ENCODE measurements at places on chromosomes 4 and X. TPM values are rescaled to one million over a fixed set of nuclear protein-coding genes. Genes with fewer than 3 reads are reported as not detected.

DNA sequence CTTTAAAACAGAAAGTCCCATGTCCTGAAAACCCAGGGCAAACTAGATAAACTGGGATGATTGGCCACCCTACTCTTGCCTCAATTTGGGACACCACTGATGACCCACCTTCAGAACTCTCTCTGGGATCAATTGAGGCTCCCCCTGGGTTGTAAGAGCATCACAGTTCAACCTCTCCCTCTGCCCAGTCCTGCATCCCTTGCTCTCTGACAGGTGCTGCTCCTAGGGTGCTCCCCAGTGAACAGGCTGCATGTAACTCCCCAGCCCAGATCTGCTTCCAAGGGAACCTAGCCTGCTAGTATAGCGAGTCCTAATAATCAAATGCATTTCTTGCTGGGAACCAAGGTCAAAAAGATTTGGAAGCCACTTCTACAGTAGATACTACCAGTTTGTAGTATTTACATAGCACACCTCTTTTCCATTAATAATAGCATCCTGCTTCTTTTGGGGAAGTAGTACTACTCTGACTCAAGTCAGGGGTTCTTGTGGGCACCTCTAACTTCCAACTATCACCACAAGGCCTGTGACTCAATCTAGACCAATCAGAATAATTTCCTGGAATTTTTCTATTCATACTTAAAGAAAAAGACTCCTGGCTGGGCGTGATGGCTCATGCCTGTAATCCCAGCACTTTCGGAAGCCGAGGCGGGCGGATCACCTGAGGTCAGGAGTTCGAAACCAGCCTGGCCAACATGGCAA, 42.1 kb upstream of the SPINK2 start:
- H3K4me3 ChIP-seq: no peak overlapping the region
- no peaks in the 10 kb centered on the region for H3K27me3 ChIP-seq

DNA sequence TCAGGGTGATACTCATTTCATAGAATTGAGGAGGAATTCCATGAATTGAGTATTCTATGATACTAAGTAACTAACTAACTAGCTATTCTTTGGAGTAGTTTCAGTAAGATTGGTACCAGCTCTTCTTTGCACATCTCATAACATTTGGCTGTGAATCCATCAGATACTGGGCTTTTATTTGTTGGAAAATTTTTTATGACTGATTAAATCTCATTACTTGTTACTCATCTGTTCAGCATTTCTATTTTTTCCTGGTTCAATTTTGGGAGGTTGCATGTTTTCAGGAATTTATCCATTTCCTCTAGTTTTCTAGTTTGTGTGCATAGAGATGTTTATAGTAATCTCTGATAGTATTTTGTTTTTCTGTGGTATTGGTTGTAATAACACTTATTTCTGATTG, 70.8 kb upstream of the FREM3 start:
- DNase-seq: no peak
- no peaks in the 10 kb centered on the region for H3K4me1 ChIP-seq
- no peak overlapping the region for H3K4me3 ChIP-seq

GRCh38 chr4:24780936-24781495, 14.4 kb upstream of the SOD3 start:
- DNase-seq: no peak
- H3K36me3 ChIP-seq: no peaks in the 10 kb centered on the region
- H3K27ac ChIP-seq: no peak overlapping the region
- no peaks in the 10 kb centered on the region for H3K27me3 ChIP-seq

GRCh38 chr4:146852360-146852759, 93.3 kb downstream of the TTC29 start:
- H3K36me3 ChIP-seq: no peaks in the 10 kb centered on the region
- no peak for DNase-seq
- H3K4me1 ChIP-seq: no peaks in the 10 kb centered on the region
- H3K4me3 ChIP-seq: no peak overlapping the region
- H3K27ac ChIP-seq: no peak overlapping the region
- H3K27me3 ChIP-seq: no peaks in the 10 kb centered on the region

GRCh38 chrX:132181364-132181763, 37.9 kb downstream of the RAP2C start:
- H3K36me3 ChIP-seq: no peaks in the 10 kb centered on the region
- no peak for DNase-seq
- peaks cover 2% of the 10 kb centered on the region for H3K27me3 ChIP-seq
- no peak overlapping the region for H3K4me3 ChIP-seq
- no peak overlapping the region for H3K27ac ChIP-seq
- no peaks in the 10 kb centered on the region for H3K4me1 ChIP-seq

GRCh38 chr4:122997463-122998101, 75.2 kb upstream of the NUDT6 start:
- no peaks in the 10 kb centered on the region for H3K27me3 ChIP-seq
- H3K27ac ChIP-seq: no peak overlapping the region
- no peaks in the 10 kb centered on the region for H3K36me3 ChIP-seq
- DNase-seq: no peak
- H3K4me3 ChIP-seq: no peak overlapping the region

DNA sequence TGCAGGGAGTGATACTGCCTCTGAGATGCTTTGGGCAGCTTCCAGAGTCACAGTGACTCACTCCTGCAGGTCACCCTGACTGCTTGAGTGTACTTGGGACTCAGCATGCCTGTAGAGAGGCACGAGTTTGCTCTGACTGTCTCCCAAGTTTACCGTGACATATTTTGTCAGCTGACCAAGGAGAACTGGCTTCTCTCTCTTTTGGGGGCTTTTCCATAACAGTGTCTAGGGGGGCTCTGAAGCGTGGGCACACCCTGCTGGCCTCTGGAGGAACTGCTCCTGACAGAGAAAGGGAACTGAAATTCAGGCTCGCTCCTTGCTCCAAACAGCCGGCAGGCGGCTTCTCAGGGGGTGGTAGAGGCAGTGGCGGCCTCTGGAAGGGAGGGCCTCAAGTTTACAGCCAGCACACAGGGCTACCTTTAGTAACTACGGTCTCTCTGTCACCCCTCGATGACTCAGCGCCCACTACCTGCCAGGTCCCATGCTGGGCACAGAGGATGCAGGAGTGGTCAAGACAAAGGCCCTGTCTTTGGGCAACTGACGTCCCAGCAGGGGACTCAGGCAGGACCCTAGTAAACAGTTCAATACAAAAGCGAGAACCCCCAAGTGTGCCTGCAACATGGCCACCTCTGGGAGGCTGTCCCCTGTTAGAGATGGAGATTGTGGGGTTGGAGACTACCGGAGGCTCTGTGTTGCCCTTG, 17.8 kb downstream of the ZNF185 start:
- H3K27ac ChIP-seq: no peak overlapping the region
- peak; percentile 33 for DNase-seq
- no peaks in the 10 kb centered on the region for H3K36me3 ChIP-seq
- no peaks in the 10 kb centered on the region for H3K27me3 ChIP-seq
- H3K4me3 ChIP-seq: no peak overlapping the region
- no peaks in the 10 kb centered on the region for H3K4me1 ChIP-seq

- no peak overlapping the region for H3K27ac ChIP-seq
- no peak overlapping the region for H3K4me3 ChIP-seq
- H3K4me1 ChIP-seq: no peaks in the 10 kb centered on the region
- no peaks in the 10 kb centered on the region for H3K27me3 ChIP-seq
Measured at GRCh38 chr4:41369680-41370079, 113.0 kb downstream of the UCHL1 start.

DNA sequence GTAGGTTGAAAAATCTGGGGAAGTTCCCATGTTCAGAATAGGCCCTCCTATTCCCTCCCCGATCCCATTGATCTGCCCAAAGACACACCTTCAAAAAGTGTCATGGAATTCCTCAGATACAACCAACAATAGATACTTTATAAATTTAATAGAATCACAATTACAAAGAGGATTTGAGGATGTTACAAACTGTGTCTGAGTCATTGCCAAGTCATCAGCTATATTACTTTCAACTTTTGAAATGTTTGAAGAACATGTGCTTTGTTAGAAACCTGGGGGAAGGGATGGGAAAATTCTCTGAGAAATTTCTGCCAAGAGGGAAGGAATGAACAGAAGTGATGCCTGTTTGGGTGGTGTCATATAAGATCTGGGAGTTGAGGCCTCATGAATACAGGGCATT, 46.7 kb downstream of the KCNIP4 start:
- H3K4me3 ChIP-seq: no peak overlapping the region
- no peaks in the 10 kb centered on the region for H3K27me3 ChIP-seq
- H3K4me1 ChIP-seq: no peaks in the 10 kb centered on the region
- no peak for DNase-seq

The AFF2 gene
- total RNA-seq: 27.4 TPM

The TLL1 gene
- total RNA-seq: 0.24 TPM
